ENCODE measurements at places on chromosomes 13 and 19.

GRCh38 chr13:49254007-49254406, 6.3 kb downstream of the CDADC1 start:
- no peak for DNase-seq

GRCh38 chr19:32337084-32337808, 8.2 kb upstream of the ZNF507 start:
- DNase-seq = no peak

GRCh38 chr13:38173403-38173802, 176.2 kb upstream of the UFM1 start:
- no peak for DNase-seq

DNA sequence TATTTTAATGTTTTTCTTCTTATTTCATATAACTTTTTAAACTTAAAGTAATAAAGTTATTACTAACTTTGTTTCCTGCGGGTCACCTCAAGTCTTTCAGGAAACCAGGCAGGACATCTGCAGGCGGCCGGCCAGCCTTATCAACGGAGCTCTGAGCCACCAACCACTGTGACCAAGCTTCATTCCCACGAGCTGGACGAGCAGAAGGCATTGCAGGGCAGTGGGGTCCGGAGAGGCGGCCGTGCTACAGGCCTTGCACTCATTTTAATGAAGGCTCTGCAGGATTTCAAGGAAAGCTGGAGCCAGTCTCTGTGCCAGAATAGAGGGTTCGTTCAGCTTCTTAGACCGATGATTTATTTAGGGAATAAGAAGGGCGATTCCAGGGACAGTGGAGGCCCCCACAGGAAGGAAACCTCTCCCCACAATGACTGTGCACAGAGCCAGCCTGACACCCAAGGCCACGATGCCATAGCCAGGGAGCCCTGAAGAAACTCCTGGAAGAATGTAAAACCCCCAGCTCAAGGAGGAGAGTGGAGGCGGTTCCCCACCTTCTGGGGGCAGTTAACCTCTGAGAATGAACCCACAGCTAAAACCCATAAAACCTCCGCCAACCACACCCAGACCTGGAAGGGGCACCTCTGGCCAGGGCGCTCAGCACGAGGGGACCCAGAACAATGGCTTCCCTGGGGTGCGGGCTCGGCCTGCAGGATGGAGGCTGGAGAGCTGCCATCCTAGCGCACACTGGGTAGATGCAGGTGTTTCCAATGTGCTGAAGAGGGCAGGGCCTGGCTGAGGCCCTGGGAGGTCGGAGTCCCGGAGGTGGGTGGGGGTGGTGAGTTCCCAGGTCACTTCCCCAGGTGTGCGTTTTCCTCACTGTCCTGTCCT, 75.0 kb downstream of the RASA3 start:
- DNase-seq = no peak

- DNase-seq = no peak
Measured at GRCh38 chr13:26557051-26557392, 461 bp upstream of the WASF3 start.

DNA sequence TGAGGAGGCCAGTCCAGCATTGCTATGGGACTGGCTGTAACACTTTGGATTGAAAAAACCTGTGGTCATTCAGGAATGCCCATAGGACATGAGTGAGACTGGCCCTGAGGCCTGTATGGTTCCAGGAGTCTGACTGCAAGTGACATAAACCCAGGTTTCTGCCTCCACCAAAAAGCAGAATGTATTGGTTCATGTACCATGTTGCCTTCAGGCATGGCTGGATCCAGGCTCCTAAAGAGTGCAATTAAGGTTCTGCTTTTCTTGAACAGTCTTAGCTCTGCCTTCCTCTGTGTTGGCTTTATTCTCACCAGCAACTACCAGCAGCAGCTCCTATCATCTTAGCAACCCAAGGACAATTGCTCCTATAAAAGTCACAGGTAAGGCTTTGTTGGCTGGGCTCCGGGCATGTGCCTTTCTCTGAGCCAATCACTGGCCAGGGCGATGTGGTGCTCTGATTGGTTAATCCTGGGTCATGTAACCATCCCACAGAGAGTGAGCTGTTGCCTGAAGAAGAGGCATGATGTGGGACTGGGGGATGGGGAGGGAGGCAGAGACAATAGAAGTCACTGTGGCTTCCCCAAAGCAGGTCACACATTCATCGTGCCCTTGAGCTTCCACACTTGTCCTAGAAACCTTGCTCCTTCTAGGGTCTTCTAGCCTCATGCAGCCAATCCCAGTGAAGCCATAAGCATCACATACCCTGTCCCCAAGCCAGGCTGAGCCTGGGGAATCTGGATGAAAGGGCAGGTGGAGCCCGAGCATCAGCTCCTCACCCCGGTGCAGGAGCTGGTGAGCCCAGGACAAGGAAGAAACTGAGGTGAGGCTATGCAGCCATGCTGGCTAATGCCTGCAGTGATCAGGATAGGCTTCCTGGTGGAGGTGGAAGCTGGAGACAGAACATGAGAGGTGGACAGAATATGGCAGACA, 123.9 kb downstream of the URI1 start:
- DNase-seq = no peak

DNA sequence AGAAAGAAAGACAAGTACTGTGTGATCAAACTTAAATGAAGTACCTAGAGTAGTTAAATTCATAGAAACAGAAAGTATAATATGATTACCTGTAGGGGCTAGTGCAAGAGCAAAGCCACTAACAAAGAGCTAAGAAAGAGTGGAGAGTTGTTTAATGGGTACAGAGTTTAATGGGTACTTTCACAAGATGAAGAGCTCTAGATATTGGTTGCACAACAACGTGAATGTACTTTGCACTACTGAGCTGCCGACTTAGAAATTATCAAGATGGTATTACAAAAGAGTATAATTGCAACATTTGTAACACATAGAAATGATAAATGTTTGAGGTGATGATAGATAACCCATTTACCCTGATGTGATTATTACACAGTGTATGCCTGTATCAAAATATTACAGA, 140.3 kb upstream of the GPC6 start:
- no peak for DNase-seq

DNA sequence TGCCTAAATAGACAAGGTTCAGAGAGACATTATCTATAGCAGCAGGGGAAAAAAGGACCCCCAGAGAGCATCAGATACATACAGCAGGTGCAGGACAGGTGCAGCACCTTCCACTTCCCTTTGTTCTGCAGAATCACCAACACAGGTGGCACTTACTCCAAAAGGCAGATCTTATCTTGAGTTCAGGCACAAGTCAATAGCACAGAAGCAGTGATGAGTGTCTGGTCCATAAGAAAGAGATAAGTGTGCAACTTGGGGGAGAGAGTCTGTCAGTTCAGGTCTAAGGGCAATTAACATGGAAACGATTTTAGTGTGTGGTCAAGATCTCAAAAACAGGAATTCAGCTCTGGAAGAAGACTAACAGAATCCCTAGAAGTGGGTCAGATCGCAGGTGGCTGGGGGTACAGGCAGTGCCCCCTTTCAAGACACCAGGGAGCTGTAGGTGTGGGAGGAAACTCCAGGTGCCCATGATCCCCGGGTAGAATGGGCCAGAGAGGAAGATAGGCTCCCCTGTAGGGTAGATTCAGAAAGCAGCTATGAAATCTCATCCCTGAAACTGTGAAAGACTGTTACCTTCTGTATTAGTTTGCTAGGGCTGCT, 40.6 kb downstream of the TNFSF11 start:
- DNase-seq = no peak

- DNase-seq = no peak
Measured at GRCh38 chr19:18203408-18203862, 407 bp downstream of the RAB3A start.

- DNase-seq = no peak
Measured at GRCh38 chr19:18940769-18941627, at the start of gene HOMER3. Gene HOMER3, minus strand, starts transcription at chr19:18941217. Its CDS starts 2,235 bp downstream, at chr19:18938982.

DNA sequence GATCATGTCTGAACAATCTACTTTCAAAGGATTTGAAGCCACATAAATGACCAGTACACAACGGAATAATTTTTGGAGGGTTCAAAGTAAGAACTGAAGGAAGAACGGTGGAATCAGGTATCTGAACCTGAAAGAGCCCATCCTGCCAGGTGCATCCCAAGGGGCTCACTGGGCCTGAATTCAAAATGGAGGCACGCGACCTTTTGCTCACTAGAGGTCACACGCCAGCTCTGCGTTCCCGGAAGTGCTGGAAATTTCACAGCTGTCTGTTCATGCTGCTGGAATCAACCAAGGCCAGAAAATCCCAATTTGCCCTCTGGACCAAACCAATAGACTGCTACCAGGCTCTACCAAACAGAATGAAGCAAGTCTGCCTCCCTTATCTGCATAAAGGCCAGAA, 4.2 kb upstream of the RASA3 start:
- no peak for DNase-seq

- DNase-seq = no peak
Measured at GRCh38 chr13:45892513-45892912, 41.0 kb upstream of the SIAH3 start.

DNA sequence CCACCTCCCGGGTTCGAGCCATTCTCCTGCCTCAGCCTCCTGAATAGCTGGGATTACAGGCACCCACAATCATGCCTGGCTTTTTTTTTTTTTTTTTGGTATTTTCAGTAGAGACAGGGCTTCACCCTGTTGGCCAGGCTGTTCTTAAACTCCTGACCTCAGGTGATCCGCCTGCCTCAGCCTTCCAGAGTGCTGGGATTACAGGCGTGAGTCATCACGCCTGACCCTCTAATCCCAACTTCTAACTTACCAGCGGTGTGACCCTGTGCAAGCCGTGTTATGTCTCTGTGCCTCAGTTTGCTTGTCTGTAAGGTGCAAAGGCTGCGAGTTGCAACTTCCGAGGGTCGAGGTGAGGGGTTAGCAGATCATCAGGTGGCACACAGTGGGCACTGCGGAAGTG, 17.3 kb downstream of the ZSWIM4 start:
- no peak for DNase-seq

- no peak for DNase-seq
Measured at GRCh38 chr19:40134866-40135265, 44.1 kb upstream of the ZNF780A start.
